ENCODE measurements at places on chromosomes 6 and 20.
A peak's percentile ranks its signal among the peaks of the same experiment; 100 is the strongest.

- DNase-seq, result no peak
Measured at GRCh38 chr6:26173836-26174145, 86.6 kb downstream of the HFE start.

DNA sequence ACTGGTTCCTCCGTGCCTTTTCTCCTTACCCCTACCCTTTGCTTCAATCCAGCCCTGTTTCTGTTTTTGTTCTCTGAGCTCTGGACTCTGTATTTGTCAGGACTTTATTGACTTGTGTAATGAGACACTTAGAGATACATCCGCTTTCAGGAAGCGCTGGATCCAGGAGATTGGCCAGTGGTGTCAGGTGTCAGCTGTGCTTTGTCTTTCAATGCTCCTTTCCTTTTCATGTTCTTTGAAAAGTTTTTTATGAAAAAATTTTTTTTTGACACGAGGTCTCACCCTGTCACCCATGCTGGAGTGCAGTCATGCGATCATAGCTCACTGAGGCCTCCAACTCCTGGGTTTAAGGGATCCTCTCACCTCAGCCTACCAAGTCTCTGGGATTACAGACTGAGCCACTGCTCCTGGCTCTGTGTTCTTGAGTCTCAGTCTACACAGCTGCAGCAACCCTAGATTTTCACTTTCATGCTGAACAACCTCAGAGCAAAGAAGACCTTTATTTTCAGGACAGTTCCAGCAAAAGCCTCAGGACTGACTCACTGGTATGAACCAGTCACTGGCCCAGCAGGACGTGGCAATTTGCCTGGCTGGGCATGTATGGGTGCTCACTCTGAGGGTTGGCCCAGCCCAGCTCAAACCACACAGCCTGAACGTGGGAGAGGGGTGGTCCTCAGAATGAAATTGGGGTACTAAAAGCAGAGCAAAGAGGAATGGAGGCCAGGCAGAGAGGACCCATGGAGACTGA, 108.5 kb downstream of the DHX35 start:
- DNase-seq, result no peak

GRCh38 chr6:147040121-147040910, 163.9 kb upstream of the STXBP5 start:
- no peak for DNase-seq

DNA sequence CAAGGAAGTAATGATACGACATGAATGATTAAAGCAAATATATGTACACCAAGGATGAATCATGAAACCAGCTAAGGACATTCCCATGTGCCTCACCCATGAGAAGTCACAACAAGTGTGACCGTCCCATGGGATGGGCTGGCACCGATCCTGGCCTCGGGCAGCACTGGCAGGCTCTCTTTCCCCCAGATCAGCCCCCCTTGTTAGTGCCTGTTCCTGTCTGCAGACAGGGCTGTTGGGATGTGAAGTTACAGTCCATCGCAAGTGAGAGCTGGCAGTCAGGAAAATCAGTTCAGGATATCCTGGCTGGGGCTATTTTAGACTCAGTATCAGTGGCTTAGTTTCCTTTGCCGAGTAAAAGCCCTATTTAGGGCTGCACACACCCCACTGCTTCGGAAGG, 129.2 kb upstream of the SNX9 start:
- no peak for DNase-seq

GRCh38 chr20:43477619-43478018, 19.9 kb downstream of the SRSF6 start:
- DNase-seq, result no peak

DNA sequence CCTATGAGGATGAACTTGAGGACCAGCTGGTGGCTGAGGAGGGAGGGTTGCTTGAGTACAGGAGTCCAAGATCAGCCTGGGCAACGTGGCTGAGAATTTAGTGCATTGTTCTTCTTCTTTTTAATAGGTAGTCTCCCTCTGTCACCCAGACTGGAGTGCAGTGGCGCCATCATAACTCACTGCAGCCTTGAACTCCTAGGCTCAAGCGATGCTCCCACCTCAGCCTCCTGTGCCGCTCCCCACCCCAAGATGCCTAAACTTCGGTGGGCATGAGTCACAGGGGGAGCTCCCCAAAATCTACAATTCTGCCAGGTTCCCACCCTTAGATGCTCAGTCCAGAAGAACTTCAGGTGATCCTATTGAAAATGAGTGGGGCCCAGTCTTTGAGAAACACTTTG, 21.4 kb downstream of the FAM50B start:
- DNase-seq, result no peak

GRCh38 chr6:74408844-74409243, 712.8 kb downstream of the CD109 start:
- DNase-seq, result no peak

DNA sequence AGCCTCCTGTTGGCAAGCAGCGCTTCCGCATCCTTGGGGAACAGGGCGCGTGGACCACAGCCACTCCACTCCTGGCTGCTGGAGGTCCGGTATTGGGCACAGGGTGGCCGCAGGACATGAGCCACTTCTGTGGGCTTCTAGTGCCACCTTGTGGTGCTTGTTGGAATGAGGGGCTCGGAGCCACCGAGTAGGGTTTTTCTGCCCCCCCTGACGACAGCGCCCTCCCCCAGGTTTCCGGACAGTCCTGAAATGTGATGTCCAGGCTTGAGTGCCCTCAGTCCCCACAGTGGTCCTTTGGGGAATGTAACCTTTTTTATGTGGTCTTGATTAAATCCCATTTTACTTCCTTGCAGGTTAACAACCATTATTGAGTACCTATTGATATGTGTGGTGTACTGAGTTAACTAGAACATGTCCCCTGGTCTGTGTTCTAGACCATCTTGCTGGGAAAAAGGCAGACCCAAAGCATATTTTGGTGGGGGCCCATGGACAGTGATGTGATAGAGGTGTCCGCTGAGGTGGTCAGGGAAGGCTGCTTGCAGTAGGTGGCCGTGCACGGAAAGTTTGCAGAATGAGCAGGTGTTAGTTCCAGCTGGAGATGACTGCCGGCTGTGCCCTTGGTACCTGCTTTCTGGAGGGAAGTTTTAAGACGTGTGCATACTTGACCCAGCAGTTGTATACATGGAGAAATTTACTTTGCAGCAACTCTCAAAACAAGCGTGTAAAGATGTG, 70.0 kb downstream of the PTPN1 start:
- peak; percentile 33 for DNase-seq

DNA sequence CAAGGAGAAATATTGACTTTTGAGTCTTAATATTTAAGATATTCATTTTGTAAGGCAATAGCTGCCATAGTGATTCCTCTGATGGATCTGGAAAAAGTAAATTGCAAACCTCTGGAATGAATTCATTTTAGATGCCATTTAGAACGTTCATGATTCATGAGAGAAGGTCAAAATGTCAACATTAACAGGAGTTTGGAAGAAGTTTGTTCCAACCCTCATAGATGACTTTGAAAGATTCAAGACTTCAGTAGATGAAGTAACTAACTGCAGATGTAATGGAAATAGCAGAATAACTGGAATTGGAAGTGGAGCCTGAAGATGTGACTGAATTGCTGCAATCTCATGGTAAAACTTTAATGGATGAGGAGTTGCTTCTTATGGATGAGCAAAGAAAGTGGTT, 100.9 kb upstream of the CCN2 start:
- DNase-seq, result no peak

- DNase-seq, result no peak
Measured at GRCh38 chr20:21640556-21640955, 64.9 kb upstream of the PAX1 start.

GRCh38 chr20:2390951-2391675, 10.4 kb downstream of the TGM6 start:
- no peak for DNase-seq

DNA sequence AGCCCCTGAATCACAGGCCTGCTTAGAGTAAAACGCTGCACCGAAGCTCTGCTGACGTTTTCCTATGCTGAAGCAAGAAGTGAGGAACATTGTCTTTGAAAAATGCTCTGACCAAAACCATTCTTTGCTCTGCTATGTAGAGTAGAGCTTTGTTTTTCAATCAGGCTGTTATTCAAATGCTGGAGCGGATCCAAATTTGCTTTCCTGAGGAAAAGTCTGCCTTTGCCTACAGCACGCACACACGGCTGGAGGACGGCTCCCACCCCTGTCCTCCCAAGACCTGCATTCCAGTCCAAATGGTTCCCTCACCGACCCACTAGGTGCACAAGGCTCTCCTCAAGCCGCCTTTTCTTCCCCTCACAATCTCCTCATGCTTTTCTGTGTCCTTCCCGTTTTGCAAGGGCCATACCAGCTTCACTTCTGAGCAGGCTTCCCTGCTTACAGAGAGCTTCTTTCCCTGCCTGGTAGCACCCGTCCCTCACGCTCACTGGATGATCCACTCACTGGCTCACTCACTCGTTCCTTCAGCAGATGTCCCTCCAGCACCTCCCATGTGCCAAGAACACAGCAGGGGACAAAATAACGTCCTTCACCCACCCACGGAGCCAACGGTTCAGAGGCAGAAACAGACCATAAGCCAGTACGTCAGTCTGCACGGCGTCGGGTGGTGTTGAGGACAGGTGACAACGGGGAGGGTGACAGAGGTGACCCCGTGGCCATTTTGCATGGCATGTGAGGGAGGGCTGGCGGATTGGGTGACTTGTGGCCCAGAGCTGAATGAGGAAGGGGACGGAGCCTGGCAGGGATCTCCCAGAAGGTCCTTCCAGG, 137.9 kb upstream of the NEDD9 start:
- DNase-seq, result no peak

GRCh38 chr20:35368666-35369423, 42.9 kb downstream of the UQCC1 start:
- DNase-seq, result no peak

DNA sequence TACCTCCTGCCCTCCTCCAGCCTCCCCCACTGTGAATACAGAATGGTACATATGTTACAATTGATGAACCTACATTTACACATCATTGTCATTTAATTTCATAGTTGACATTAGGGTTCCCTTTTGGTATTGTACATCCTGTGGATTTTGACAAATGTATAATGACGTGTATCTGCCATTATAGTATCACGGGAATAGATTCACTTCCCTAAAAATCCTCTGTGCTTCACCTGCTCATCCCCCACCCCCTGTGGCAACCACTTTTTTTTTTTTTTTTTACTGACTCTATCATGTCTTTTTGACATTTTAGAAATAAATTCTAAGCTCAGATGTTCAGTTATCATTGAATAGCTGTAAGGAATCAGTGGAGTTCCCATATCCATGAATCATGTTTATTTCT, 30.4 kb downstream of the HECA start:
- DNase-seq, result no peak

DNA sequence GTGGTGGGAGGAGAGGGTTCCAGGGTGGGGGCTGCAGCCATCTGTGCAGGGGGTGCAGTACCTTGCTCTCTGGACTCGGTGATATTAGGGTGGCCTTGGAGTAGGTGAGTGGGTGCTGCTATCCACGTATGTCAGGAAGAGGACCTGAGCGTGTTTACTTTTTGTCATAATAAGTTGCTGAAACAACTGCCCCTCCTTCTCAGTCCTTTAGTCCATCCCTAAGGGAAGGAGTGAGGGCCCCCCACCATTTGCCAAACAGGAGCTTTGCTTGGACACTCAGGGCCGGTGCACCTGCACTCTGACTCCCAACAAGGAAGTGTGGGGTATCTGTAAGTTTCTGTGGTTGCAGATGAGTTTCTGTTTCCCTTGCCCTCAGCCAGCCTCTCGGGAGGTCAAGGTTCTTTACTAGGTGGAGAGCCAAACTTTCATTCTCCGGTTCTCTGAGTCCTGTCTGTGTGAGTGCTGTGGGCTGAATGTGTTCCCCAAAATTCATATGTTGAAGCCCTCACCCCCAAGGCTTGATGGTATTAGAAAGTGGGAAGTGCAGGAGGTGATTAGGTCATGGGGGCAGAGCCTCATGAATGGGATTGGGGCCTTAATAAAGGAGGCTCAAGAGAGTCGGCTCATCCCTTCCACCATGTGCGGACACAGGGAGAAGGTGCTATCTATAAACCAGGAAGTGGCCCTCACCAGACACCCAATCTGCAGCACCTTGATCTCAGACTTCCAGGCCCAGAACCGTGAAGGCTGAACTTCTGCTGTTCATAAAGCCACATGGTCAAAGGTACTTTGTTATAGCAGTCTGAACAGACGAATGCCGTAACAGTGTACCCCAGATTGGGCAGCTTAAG, 19.6 kb upstream of the CCR6 start:
- no peak for DNase-seq

Data from CMK (cell line).